ENCODE measurements at places on chromosomes 12 and 14.

- no peak for DNase-seq
These were observed 80.9 kb downstream of the ACACB start for GRCh38 chr12:109197327-109197726.

DNA sequence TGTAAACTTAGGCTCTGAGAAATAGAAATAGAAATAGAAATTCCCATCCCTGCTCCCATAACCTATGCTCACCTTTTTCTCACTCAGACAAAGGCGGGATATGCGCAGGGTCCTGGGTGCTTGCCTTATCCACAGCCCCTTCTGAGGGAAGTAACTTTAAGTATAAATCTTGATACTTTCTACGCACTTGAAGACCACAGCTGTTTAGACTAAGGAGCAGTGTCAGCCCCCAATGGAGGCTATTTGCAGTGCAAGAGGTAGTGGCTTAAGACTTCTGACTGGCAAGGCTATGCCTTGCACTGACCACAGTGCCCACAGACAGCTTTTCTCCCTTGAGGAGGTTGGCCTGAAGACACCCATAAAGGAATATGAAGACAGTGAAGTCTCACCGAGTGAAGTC, 35.2 kb downstream of the ASCL1 start:
- DNase-seq, result no peak

DNA sequence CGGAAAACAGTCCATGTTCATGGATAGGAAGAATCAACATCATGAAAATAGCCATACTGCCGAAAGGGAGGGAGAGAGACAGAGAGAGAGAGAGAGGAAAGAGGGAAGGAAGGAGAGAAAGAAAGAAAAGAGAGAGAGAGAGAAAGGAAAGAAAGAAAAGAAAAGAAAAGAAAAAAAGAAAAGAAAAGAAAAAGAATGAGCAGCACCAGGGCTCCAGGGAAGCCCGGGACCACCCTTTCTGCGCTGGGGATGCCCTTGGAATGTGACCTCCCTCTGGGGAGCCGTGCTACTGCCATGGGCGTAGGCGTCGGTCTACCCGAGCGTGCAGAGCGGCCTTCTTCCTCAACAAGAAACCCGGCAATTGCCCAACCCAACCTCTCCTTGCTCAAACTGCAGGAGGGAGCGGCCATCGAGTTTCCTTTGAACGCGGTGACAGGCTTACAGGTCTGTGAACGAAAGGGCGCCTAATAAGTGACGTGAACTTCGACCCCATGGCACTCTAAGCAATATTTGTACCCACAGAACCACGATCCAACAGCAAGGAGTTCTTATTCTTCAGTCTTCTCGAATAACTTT, 16.9 kb downstream of the OR6S1 start:
- DNase-seq, result no peak

GRCh38 chr14:99510556-99511139, 29.4 kb downstream of the CCNK start:
- no peak for DNase-seq

DNA sequence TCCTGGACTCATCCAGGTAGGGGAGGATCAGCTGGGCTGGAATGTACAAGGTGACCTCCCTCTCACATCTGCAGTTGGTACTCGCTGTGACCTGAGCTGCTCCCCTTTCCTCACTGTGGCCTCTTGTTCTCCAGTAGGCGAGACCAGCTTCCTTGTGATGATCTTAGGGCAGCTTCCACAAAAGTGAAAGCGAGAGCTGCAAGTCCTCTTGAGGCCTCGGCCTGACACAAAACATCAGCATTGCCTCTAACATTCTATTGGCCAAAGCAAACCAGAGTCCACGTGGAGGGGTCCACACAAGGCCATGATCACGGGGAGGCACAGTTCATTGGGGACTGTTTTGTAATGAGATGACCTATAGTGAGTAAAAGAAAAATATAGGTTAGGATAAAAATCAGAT, 127.5 kb downstream of the SMOC1 start:
- no peak for DNase-seq

DNA sequence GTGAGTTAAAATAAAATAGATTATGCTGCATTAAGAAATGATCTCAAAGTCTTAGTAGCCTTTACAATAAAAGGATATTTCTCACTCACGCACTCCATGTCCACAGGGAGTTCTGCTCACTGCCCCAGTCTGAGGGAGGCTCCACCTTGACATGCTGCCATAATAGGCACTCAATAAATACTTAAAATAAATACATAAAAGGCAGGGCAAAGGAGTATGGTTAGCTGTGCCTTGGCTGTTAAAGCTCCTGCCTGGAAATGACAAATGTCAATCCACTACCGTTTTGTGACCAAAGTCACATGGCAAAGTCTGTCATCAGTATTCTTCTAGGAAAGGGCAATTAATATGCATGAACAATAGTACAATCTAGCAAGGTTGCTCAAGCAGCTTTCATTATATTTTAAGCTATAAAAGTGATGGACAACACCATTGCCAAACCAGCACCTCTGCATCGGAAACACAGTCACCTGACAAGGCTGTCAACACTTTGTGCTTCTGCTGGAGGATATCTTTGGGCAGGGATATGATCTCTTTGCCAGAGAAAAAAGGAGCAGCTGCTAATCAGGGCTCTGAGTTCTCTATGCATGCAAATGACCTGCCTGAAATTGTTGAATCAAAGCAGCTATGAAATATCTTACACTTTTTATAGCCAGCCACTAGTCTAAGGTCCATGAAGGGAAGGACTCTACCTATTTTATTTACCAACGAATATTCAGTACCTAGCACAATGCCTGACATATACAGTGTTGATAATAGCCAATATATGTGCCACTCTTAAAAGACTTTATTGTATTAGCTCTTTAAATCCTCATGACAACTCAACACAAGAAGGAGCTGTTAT, 90.1 kb downstream of the PTPRR start:
- DNase-seq, result no peak

DNA sequence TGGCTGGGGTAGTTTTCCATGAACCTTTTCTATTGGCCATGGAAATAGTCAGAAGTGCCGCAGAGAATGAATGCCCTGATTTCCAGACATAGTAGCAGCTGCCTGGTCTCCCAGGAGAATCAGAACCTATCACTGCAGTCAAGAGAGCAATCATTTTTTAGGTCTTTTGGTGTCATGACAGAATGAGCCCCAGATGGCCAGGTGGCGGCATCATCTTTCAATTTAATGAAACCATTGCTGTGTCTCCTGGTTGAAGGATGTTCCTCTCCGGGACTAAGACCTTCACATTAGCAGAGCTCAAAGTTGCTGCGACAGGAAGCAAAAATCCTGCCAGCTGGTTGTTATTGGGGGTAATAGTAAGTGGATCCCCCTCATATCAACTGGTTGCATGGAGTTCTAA, 18.8 kb downstream of the TNFAIP2 start:
- no peak for DNase-seq

- peak; percentile 48 for DNase-seq
These were observed 50.5 kb downstream of the ATF7 start for GRCh38 chr12:53575502-53576249.

DNA sequence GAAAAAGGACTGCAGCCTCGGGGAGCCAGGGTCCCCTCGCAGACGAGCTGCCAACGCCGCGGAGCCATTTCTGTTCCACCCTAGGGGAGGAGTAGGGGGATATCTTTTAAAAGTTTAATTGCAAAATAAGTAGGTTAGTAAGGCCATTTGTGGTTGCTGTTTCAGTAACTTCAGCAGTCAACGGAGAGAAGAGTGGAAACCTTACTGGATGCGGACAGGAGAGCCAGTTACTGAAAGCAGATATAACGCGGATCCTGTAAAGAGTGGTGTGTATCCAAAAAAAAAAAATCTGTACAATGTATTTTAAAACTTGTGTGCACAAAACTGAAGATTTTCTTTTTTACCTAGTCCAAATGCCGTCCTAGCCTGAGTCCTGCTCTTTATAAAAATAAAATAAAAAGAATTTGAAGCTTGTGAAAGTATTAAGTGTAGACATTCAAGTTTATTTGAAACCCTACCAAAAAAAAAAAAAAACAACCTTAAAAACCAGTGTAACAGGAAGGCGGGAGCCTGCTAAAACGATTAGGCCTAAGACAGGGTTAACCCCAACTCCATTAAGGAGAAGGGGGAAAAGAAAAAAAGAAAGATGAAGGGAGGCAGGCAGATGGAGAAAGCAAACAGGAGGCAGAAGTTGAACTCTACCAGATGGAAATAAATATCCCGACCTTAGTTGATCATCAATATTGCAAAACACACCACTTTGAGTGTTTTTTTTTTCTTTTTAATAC, 1.0 kb upstream of the BTG1 start:
- no peak for DNase-seq

- DNase-seq, result peak; percentile 65
These were observed 1.3 kb downstream of the AHSA1 start for GRCh38 chr14:77459072-77459723.

DNA sequence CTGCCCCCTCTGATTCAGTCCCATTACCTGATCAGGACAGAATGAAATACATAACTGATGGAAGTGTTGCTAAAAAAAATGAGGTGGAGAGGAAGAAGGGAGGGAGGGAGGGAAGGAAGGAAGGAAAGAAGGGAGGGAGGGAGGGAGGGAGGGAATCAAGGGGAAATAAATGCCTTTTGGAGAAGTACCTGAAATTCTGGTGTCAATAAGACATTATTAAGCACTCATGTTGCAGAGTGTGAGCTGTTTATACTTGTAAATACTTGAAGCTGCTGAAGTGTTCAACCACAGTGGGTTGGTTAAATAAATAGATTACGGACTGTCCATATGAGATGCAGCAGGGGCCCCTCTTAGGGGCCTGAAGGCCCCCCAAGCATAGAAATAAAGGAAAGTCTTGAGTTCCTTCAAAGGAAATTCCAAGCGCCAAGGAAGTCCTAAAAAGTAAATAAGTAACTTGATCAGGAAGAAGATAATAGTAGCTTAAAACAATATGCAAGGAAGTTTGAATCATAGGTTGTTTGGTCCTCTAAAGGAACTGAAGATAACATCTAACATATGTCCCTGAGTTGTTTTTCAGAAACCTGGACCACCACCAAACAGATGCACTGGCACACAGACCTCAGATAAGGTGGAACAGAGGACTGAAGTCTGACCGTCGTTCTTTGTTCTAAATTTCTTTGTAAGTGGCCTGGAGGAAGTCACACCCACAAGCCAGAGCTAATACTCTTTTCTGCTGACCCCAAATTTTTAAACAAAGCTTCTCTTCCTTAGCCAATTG, 110.8 kb downstream of the SEC23A start:
- no peak for DNase-seq

GRCh38 chr14:38053666-38054065, 154.0 kb upstream of the SSTR1 start:
- no peak for DNase-seq

DNA sequence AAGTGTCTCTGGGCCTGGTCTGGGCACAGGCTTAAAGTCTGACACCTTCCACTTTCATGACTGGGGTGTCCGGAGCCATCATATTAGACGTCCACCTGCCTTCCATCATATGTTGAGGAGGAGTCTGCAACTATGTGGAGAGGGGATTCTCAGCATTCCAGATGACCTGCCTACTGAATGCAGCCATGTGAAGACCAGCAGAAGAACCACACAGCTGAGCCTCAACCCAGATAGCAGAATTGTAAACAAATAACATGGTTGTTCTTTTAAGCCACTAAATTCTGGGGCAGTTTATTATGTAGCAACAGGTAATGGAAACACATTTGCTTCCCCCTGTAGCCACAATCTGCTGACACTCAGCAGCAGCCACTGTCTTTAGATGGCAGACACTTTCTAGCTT, 4.0 kb upstream of the SLC15A4 start:
- no peak for DNase-seq

- DNase-seq, result no peak
These were observed 6.7 kb upstream of the SSPN start for GRCh38 chr12:26188641-26189040.

DNA sequence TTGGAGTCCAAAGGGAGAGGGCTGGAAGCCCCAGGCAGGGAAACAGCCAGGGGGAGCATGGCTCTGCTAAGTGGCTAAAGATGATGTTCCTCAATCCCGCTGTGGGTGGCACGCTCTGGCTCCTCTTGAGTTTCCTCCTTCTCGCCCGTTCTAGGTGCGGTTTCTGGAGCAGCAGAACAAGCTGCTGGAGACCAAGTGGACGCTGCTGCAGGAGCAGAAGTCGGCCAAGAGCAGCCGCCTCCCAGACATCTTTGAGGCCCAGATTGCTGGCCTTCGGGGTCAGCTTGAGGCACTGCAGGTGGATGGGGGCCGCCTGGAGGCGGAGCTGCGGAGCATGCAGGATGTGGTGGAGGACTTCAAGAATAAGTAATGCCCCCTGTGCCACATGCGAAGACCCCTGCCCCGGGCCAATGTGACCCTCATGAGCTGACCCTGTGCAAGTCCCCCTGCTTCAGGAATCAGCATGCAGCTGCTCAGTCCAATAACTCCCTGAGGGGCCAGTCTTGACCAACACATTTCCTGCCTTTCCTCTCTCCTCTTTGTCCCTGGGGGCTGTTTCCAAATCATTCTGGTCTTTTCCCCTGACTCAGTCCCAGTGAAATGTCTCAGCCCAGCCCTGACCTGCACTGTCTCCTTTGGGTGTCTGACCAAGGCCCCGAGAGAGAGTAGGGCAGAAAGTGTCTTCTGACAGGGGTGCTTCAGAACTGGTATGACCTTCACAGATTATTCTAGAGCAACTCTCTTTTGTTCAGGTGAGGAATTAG, 2.1 kb downstream of the KRT7 start:
- peak; percentile 44 for DNase-seq

DNA sequence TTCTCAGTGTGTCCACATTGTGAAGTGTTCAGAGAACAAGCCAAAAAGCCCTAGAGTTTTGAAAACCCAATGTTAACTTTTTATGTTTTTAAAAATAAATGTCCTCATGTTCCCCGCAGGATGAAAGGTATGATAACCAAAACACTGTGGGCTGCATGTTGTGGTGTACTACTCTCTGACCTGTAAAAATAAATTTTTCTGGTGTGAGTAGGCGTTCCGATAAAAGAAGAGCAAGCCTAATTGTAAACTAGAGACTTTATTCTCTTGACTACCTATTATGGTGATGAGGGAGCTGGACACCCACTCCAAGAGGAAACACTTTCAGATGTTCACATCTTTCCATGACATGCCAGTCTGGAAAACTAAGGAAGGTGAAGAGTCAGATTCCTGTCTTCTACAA, 18.2 kb downstream of the PTGER2 start:
- DNase-seq, result no peak

- no peak for DNase-seq
These were observed 160.1 kb downstream of the BRMS1L start for GRCh38 chr14:35986219-35986573.

DNA sequence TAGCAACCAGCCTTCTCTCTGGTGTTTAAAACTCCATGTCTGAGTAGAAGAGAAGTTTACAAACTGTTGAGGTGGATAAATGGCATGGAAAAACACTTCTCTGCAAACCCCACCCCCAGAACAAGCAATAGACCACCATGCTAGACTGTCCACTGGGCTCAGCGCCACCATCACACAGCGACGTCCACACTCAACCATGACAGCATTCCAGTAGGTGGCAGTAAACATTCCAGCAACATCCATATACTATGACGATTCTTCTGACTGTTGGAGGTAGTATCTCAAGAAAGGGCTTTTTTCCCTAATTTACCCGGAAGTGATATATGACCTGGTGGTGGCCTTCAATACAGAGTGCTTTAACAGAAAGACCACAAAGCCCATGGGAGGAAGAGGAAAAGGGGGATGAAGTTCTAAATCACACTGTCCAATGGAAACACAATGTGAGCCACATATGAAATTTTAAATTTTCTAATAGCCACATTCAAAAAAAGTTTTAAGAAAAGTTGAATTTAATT, 152.2 kb downstream of the SLC15A4 start:
- no peak for DNase-seq

- DNase-seq, result peak; percentile 52
These were observed 82.6 kb upstream of the TRAF3 start for GRCh38 chr14:102694530-102695166.

Measured in upper lobe of left lung (tissue), 6 donors.